EH (cell line): ENCODE measurements at places on chromosomes 4 and X.

DNA sequence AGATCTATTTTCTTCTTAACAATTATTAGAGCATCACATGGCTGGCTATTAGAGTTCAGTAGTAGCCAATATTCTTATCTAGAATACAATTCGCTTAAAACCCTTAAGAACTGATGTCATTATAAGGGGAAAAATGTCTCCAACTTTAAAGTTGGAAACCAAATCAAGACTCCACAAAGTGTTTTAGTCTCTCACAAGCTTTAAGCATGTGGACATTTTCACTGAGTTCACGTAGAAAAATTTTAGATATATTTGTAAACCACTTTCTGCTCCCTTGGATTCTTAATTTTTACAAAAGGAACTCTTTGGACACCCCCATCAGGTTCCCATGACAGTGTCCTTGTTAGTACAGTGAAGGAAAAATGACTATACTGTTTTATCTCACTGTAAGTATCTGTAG is 123.9 kb upstream of the NAP1L5 start:
- DNase-seq = no peak

DNA sequence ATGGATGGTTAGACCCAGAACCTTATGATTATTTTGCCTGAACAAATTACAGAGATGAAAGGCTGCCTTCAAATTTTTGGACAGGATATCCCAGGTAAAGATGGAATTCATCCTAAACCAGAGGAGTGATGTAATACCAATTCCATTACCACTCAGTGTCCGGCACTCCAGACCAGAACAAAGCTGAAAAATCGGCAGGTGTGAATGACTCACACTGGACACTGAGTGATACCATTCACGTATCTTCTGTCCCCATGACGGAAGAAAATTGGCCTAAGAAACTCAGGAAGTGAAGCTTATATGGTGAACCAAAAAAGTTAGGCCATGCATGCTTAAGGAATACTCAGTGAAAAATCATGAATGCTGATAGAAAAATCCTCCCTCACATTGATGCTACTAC is 34.5 kb downstream of the PALLD start:
- DNase-seq = no peak

GRCh38 chrX:109782994-109783700 is 50.1 kb upstream of the ACSL4 start:
- peak; percentile 0 for DNase-seq

GRCh38 chrX:123807835-123808416 is 51.9 kb upstream of the XIAP start:
- peak; percentile 71 for DNase-seq

GRCh38 chr4:181674315-181674875 is 568.8 kb upstream of the TENM3 start:
- peak; percentile 73 for DNase-seq

GRCh38 chr4:152014280-152014679 is 253.5 kb upstream of the GATB start:
- DNase-seq = no peak

GRCh38 chr4:159079074-159079473 is 23.8 kb upstream of the RAPGEF2 start:
- no peak for DNase-seq

- peak; percentile 81 for DNase-seq
Observed at GRCh38 chr4:182143822-182144625, 99.2 kb upstream of the TENM3 start.

- DNase-seq = peak; percentile 82
Observed at GRCh38 chrX:53048169-53049126, at the start of gene GPR173. Gene GPR173, plus strand, starts transcription at chrX:53048789. Its CDS starts 27,833 bp downstream, at chrX:53076622.

- DNase-seq = peak; percentile 31
Observed at GRCh38 chr4:37389967-37390580, 145.5 kb downstream of the NWD2 start.

DNA sequence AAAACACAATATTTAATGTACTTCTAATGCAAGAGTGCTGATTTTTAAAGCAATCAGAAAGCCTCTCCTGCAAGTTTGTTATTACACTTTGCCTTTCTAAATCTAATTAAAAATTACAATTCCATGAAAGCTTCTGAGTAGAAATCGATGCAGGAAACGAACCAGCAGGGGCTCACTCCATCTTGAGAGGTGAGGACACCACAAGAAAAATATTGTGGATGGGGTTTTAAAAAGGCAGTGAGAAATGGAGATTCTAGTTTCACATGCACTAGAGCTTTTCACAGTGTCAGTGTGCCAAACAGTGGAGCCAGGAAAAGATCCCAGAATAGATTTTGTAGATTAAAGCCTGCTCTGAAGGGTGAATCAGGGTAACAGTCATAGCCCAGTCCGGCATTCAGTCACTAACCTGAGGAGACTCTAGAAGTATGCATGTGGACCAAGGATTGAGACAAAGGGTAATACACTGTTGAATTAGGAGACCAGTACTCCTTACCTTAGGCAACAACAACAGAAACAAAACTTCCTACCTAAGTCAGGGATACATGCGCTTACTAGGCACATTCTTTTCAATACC is 362.3 kb downstream of the NAF1 start:
- DNase-seq = no peak

DNA sequence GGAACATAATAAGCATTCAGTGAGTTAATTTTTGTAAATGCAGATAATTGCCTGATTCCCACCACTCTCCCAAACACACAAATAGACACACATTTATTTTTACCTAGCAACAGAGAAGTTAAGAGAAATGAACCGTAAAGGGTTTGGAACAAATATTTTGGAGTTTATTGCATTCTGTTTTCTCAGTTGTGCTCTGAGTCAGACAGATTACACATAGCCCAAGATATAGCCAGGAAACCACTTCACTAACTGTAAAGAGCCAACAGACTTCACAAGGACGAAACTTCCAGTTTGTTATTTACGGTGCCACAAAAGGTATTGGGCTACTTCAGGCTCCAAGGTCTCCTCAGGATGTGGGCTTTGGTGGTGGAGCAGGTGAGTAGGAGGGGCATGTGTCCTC is 217.0 kb downstream of the BMPR1B start:
- DNase-seq = no peak

DNA sequence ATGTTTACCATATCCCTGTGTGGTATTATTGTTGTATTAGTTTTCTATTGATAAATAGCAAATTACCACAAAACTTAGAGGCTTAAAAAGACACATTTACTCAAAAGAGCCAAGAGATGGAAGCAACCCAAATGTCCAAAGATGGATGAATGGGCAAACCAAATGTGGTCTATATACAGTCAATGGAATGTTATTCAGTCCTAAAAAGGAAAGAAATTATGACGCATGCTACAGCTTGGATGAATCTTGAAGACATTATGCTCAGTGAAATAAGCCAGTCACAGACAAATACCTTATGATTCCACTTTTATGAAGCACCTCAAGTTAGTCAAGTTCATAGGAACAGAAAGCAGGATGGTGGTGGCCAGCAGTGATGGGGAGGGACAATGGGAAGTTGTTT is 144.7 kb downstream of the QDPR start:
- DNase-seq = peak; percentile 9

- DNase-seq = no peak
Observed at GRCh38 chr4:56360071-56360470, 27.2 kb downstream of the AASDH start.
